Activated T-cell treated with anti-CD3 and anti-CD28 coated beads, Interleukin-2, amount 50 U/mL, for 48 hours (primary cell): ENCODE measurements at places on chromosomes 12 and 14.
A peak's percentile ranks its signal among the peaks of the same experiment; 100 is the strongest.

DNA sequence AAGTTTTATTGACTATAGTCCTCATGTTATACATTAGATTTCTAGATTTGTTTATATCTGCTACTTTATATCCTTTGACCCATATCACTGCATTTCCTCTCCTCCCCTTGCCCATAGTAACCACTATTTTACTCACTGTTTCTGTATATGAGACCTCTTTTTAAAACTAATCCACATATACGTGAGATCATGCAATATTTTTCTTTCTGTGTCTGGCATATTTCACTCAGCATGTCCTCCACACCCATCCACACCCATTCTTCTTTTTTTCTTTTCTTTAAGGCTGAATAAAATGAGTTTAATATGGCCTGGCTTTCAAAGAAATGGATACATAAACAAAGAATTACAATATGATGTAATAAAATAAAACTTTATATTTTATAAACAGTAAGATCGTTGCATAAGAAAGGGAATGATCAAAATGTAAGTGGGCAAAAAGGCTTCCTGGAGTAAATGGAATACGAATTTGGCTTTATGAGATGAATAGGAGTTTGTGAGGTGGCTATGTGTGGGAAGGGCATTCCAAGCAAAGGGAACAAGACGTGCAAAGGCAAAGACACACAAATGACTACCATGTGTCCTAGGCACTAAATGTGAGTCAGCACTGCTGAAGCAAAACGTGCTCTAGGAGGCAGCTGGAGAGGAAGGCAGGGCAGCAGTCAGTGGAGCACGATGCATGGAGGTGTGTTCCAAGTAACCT is 53.2 kb upstream of the HIF1A start:
- no peak for DNase-seq

DNA sequence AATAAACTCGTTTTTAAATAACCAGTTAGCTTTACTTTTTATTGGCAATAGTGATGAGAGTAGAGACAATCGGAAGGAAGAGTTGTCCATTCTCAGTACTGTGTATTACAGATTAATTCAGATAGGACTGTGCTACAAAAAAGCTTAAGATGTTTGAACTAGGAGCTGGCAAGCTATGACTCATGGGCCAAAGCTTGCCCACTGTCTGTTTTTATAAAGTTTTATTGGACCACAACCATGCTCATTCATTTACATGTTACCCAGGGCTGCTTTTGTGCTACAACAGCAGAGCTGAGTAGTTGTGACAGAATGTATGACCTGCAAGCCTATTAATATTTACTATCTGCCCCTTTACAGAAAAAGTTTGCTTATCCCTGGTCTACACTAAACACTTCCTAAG is 19.4 kb downstream of the GNS start:
- no peak for DNase-seq

DNA sequence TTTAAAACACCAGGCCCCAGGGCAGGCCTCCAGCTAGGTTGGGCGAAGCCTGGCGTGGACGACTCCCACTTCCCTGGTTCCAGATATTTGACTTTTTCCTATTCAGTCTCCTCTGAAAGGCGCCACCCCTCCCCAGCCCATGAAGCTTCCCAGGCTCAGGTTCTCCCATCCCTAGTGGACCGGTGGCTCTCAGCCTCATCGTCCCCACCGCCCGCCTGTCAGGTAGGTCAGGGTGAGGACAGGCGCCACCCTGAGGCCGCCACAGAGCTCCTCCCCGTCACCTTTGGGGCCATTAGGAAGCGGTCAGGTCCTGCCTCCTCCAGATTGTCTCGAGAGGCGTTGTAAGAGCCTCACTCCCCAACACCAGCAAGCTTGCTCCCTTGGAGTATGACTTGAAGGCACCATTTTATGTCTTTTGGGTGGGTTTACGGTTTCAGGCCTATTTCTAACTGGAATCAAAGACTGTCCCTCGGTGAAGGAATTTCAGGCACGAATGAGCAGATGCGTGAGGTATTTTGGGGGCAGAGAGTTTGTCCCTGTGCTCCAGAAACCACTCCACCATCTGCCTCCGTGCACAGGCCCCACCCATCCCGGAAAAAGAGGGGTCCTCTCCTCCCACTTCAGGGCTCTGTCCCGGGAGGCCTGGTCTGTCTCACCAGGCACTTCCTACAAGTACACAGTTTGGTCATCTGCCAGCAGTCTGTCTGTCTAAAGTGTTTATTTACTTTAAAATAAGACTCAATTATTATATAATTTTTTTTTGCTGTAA is 55.6 kb downstream of the TSPAN9 start:
- no peak for DNase-seq

DNA sequence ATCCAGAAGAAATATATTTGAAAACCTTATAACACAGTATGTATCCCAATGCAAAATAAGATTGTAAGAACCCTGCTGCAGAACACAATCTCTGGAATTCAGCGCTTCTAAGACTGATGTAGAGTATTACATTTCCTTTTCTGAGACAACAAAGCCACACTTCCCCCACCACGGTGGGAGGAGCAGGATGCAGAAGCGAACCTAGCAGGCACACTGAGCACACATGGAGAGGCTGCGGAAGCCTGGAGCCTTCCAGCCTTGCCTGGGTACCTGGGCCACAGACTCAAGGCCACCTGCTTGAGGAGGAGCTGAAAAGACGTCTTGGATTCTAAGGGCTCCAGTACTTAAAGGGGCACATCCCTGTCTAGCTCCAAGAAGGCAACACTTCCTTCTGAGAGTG is 46.4 kb downstream of the TCHP start:
- no peak for DNase-seq

- DNase-seq: no peak
These were observed 74.6 kb downstream of the MED13L start for GRCh38 chr12:116202940-116203339.

DNA sequence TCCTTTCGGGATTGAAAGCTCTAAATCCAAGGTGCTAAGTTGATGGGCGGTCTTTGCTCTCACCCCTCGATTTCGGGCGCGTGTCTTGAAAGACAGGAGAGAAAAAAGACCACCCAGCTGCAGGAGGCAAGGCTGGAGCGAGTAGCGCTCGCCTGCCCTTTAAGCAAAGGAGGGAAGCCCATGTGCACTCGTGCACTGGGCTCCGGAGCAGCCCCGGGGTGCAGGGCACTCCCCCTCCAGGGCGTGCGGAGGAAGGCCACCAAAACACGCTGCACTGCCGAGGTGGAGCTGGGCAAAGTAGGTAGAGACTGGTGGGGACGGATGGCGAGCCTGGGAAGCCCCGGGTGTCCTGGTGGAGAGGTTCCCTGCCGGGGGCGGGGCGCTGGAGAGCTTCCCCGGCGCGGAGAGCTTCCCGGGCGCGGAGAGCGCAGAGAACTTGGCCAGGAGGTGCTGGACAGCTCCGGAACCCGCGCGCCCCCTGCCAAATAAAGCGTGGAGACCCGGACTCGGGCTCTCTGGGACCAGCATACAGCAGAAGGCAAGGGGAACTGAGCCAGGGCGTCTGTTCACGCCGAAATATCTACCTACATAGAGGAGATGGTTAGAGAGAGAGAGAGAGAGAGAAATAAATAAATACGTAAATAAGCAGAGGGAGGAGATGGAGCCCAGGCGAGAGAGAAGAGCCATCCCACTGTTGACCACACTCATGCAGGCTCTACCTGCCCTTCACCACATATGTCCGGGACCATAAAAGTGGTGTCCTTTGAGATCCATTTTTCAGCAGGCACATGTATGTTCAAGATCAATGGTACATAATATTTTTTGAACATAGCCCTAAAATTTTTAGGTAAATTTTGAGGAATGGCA is 662 bp upstream of the NELL2 start:
- peak; percentile 68 for DNase-seq

GRCh38 chr14:60845523-60845922 is 111.0 kb downstream of the MNAT1 start:
- no peak for DNase-seq

DNA sequence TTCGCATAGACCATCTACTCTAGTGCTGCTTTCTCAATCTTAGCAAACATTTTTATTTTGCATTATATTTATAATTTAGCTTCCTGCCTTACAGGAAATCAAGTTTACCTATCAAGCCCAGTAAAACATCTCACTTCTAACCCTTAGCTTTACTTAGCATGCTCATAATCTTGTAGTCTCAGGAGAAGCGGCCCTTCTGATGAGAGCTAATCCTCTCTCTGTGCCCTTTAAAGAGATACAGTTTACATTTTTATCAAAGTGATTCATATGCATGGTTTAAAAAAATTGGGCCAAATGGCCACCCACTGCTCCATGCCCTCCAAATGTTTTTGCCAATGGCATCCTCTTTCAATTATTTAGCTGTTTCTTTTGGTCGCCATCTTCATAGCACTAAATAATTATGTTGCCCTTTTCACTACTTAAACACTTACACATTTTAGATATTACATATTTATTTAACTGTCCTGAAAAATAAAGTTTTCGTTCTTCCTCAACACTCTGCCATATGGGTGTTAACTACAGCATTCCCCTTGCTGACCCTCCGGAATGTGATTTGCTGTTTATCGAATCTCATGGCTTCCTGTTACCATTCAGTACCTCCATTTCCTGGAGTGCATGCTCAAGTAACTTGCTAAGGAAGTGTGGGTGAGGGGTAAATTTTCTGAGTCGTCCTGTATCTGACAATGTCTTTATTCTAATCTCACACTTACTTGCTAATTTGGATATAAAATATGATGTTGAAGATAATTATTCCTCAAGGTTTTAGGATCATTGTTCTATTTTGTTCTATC is 29.3 kb downstream of the YLPM1 start:
- no peak for DNase-seq

DNA sequence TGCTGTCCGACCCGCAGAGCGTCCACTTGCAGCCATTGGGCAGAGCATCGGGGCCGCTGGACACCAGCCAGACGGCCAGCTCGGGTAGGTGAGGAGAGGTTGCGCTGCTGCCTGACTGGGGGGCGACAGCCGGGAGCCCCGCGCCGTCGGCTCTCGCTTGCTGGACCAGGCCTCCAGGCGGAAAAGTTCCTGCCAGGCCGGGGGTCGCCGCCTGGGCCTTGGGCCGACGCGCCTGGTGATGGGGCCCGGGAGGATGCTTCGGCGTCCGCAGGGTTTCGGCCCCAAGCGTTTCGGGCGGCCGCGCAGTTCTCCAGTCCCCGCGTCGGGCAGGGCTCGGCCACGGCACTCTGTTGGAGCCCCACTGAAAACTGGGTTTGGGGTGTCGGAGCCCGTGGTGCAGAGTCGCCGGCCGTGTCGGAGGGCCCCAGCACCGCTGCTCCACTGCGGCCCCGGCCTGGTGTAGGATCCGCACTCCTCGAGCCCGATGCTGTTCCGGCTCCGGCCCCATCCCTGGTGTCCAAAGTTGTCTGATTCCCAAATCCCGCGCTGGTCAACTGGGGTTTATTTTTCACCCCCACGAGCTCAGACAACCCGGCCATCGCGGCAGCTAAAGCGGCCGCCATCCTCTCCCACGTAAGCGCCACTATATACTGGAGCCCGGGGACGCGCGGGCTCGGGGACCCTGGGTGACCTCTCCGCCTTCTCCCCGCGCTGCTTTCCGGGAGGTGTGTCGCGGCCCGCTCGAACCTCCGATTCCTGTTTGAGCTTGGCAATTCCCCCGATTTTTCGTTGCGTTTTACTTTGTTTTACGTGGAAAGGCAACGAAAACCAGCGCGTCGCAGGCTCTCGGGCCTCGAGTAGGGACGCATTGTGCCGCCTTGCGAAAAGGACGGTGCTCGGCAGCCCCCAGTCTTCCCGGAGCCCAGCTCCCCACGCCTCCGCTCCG is 872 bp downstream of the VSX2 start:
- DNase-seq: peak; percentile 33

DNA sequence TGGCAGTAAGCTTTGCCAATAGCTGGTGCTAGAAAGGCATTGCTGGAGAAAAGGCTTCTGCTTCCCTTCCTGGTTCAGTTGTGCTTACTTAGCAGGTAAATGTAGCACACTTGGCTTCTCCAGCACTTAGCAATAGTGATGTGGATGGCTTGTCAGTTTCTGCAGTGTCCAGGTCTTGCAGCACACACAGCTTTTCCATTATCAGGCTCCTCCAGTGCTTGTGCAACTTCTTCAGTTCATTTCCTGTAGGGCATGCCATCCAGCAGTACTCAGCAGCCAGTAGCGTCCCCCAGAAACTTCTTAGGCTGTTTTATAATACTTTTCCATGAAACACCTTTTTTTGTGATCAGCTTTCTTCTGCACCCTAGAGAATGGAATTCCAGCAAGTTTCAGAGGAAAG is 154.6 kb downstream of the SLC6A15 start:
- DNase-seq: no peak

GRCh38 chr12:130357729-130358330 is 20.1 kb downstream of the PIWIL1 start:
- no peak for DNase-seq

DNA sequence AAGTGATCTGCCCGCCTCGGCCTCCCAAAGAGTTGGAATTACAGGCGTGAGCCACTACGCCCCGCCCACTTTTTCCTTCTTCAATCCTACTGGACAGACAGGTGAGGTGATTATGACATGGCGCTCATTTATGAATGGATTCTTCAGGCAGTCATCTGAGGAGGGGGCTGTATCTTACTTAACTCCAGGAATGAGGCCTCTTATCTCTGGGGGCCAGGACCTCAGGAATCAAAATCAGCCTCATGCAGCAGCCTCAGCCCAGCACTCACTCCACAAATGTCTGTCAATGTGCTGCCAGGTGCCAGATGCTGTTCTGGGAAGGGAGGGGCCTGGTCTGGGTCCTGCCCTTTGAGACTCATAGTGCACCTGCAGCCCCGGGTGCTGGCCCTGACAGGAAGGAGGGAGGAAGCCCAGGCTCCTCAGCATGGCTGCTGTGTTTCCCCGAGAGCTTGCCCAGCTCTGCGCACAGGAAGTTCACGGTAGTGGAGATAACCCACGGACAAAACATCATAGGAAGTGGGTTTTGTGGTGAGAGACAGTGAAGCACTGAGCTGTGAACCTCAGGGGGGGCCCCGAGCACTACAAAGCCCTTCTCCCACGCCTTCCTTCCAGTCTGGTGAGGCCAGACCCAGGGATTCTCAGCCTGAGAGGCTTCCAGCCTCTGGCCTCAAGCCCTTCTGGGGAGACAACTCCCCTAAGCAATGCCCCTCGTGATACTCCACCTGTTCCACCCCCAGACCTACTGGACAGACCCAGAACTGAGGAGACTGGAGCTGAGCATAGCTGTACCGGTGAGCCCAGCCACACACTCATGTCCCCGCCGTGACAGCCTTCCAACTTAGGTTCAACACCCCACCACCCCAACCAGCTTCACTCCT is 22.3 kb downstream of the GALNT6 start:
- peak; percentile 83 for DNase-seq
